ENCODE measurements at places on chromosomes 6 and 20.

DNA sequence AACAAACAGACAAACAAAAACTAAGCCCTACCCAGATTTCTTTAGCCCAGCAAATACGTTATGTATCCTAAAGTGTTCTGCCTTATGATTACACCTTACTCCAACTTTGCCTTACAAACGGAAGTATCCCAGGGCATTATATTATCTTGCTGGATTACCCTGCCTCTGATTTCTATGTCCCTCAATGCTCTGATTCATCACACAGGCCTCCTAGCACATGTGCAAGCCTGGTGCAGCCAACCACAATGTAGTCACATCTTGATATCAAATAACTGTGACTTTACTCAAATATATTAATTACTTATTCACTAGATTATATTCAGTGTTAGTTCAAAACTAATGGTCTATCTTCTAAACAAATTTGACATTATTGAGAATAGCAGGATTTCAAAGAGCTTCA lies 598.6 kb downstream of the TBC1D32 start:
- no peak for DNase-seq

GRCh38 chr20:60976913-60977312 lies 275.1 kb upstream of the CDH4 start:
- no peak for DNase-seq

DNA sequence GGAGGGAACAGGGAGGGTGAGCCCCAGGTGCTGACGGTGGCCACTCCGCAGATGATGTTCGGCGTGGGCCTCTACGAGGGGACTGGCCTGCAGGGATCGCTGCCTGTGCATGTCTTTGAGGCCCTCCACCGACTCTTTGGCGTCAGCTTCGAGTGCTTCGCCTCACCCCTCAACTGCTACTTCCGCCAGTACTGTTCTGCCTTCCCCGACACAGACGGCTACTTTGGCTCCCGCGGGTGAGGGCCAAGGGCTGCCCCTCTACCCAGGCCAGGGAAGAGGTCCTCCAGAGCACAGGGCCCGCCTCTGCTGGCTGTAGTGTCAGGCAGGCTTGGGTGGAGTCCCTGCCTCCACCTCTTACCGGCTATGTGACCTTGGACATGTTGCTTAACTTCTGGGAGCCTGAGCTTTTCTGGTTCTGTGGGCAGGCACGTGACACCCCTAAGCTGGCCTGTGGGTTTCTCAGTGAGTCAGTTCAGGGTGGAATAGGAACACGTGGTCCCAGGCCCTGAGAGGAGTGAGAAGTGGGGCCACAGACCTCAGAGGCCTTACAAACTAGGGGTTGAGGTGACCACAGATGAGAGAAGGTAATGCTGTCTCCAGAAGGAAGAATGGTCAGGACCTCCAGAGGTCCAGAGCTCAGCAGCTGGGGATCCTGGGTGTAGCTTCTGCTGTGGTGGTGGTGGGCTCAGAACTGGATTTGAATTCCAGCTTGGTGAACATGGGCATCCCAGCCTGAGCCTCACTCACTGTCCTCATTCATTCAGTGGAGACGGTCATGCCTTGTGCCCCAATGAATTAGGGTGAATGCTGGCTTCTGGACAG lies 11.9 kb downstream of the PCIF1 start:
- peak; percentile 51 for DNase-seq

- no peak for DNase-seq
Observed at GRCh38 chr6:136502786-136503185, 47.4 kb downstream of the MAP7 start.

- no peak for DNase-seq
Observed at GRCh38 chr6:38673397-38674165, 29.4 kb downstream of the GLO1 start.

DNA sequence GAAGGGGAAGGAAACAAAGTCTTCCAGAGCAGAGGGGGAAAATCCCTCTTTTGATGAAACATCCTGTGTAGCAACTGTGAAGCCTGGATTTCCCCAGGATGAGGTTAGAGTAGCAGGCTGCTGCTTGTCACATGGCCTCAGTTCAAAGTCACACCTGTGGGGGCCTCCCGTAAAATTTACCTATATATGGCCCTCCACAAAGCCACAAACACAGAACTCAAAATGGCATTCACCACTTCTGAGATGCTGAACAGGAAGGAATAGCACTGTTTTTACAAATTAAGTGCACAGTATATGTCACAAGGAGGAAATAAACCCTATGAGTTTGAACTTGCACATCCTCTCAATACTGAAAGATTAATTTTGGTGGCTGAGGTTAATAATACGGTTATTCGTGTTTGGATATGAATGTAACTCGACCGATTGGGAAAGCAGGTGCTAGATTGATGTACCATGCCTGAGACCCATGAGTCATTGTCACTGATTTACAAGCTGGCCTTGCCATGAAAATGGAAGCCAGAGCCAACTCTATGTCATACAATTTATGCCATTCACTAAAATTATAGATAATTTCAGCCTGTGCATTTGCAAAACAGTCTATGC lies 70.6 kb downstream of the SGK1 start:
- DNase-seq: no peak

DNA sequence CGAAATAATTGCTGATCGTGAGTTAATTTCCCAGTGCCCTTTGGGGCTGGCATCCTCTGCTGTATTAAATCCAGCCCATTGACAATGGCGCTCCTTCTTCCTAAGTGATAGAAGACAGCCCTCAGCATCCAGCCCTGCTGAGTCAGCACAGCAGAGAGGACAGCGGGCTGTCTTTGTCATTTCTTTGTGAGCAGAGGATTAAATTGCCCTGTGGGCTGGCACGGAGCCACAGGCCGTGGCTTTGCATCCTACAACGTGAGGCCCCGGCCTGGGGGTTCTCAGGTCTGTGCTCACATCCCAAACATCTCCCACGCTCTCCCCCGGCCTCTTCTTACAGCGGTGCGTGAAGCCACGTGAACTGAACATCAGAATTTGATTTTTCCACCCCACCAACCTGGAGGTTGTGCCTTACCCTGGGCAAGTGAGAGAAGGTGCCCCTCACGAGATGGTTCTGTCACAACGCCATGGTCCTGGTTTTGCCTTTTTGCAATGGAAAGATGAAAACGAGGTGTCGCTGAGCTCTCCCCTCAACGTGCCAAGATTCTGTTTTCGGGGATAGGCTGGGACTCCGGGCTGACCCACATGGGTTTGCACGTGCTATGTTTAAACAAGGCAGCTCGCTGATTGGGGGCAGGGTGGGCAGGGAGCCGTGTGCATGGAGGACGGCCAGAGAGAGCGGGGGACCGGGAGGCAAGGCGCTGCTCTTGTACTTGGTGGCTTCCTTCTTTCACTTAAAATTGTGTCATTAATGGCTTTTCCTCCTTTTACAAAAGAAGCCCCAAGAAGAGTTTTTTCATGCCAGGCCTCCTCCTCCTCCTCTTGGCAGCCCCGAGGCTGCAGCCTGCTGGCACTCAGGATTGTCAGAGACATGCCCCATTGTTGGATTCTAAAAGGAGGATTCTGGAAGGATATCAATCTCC lies 19.5 kb downstream of the CDH4 start:
- peak; percentile 29 for DNase-seq

DNA sequence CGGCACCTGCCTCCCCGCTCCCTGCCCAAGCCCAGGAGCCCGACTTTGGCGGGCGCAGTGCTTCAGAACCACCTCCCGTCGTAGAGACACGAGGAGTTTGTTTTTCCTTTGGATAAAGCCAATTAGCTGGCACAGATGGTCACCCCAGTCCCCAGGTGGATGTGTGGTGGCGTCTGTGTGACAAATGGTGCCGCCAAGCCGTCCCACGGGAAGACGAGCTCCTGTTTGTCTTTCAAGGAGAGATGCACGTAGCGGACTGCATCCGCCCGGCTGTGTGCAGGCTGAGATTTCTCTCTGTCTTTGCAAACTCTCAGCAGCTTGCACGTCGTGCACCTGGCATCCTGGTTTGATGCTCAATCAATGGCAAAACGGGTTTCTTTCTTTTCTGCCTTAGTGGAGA lies 16.1 kb upstream of the MRGBP start:
- DNase-seq: no peak

DNA sequence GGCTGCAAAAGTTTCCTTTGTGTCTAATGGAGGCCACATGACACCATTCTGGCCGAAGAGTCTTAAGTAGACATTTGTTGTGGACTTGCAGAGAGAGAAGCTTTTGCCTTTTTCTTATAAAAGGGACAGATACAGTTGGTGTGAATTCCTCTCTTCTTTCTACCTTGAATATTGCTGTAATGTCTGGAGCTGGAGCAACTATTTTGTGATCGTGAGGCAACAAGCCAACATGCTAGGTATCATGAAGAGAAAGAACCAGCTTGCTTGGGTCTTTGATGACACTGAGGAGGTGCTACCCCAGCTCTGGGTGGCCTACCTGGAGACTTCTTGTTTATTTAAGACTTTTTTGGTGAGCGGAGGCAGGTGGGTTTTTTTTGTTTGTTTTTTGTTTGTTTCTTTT lies 16.3 kb upstream of the SYNJ2 start:
- DNase-seq: no peak

- DNase-seq: no peak
Observed at GRCh38 chr6:98124171-98124570, 710.2 kb upstream of the POU3F2 start.

All from stomach (tissue), 19 donors.